ENCODE measurements at places on chromosomes 7 and 10.

DNA sequence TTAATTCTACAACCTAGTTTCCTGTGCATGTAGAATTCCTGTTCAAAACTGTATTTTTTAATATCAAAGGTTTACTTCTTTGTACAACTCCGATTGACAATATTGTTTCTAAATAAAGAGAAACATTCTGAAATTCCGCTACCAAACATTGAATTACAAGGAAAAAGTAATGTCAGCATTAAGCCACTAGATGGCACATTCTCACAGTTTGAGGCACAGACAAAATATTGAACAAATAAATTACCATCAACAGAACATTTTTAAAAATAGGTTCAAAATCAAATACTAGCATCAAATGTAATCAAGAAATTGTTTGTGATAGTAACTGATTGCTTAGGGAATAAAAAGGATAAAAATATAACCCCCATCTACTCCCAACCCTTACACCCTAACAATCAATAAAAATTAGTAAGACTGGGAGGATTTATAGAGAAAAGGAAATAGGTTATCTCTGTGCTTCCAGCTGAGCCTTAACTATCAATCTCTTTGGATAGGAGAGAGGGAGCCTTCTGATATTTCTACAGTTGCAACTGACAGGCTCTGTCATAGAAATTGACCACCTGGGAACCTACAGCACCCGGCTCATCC is 86.6 kb upstream of the C7orf33 start:
- DNase-seq = no peak

DNA sequence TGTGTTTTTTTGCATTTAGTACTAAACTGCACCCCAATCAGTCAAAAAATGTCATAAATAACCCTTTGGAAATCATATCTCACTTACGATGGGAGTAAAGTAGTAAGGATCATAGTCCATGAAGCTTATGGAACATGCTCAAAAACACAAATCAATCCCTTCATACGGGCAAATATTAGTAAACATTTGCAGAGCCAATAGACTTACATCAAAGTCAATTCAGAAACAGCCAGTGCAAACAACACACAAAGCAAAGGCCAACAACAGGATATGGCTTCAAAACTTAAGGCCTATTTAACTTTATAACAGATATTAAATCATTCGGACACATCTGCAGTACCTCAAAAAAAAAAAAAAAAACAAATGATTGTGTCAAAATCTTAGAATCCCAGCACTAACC is 32.1 kb downstream of the SGCE start:
- no peak for DNase-seq

DNA sequence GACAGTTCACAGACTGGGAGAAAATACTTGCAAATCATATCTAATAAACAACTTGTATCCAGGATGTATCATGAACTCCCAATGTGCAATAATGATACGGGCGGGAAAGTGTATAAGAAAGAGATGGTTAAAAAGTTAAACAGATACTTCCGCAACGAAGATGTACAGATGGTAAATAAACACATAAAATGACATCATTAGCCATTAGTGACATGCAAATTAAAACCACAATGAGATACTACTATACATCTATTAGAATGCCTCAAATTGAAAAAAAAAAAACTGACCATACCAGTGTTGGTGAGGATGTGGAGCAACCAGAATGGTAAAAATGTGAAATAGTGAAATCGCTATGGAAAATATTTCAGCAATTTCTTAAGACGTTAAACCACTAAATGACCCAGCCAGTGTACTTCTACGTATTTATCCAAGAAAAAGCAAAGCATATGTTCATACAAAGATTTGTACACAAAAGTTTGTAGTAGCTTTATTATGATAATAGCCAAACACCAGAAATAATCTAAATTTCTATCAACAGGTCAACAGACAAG is 83.5 kb downstream of the IPMK start:
- no peak for DNase-seq

- DNase-seq = no peak
Observed at GRCh38 chr7:100173806-100174495, 3.2 kb downstream of the GPC2 start.

- DNase-seq = no peak
Observed at GRCh38 chr7:156222151-156222550, 409.9 kb upstream of the SHH start.

All from stimulated activated CD4-positive, alpha-beta T cell treated with anti-CD3 and anti-CD28 coated beads, Interleukin-12 subunit alpha, Interleukin-12 subunit beta, amount 100 ng/mL, for 24 hours (primary cell).